Psoas muscle (tissue), 8 donors: ENCODE measurements at places on chromosomes 7 and 10. TPM values are rescaled to one million over a fixed set of nuclear protein-coding genes. Genes with fewer than 3 reads are reported as not detected.

The HYAL4 gene
- 3.2 TPM for total RNA-seq

The TAS2R3 gene
- total RNA-seq: 0.25 TPM

The FGFR2 gene
- 0.36 TPM for total RNA-seq

The GPR158 gene
- not detected for total RNA-seq

The NUTM2A gene
- 1.2 TPM for total RNA-seq

The FERD3L gene
- not detected for total RNA-seq

The MYOF gene
- total RNA-seq: 7.0 TPM

The IGF2BP3 gene
- 0.49 TPM for total RNA-seq

The TLX1 gene
- not detected for total RNA-seq

GRCh38 chr7:158475679-158476052 is 112.0 kb downstream of the PTPRN2 start:
- no peak overlapping the region for H3K27ac ChIP-seq
- no peaks in the 10 kb centered on the region for H3K36me3 ChIP-seq
- H3K4me3 ChIP-seq: no peak overlapping the region
- H3K27me3 ChIP-seq: peaks cover 5% of the 10 kb centered on the region

- H3K36me3 ChIP-seq: no peaks in the 10 kb centered on the region
- no peak overlapping the region for H3K27ac ChIP-seq
- H3K4me1 ChIP-seq: peaks cover 6% of the 10 kb centered on the region
- no peaks in the 10 kb centered on the region for H3K27me3 ChIP-seq
Measured at GRCh38 chr10:79335470-79336235, 11.6 kb upstream of the PPIF start.

GRCh38 chr7:33711231-33712019 is 193.9 kb upstream of the BMPER start:
- no peaks in the 10 kb centered on the region for H3K27me3 ChIP-seq

GRCh38 chr7:30181736-30182522 is 47.1 kb downstream of the MTURN start:
- H3K27me3 ChIP-seq: no peaks in the 10 kb centered on the region
- H3K4me3 ChIP-seq: no peak overlapping the region
- H3K27ac ChIP-seq: peak overlapping the region; percentile 87
- peak; percentile 76 for DNase-seq
- H3K36me3 ChIP-seq: no peaks in the 10 kb centered on the region
- peaks cover 75% of the 10 kb centered on the region for H3K4me1 ChIP-seq

- peak; percentile 39 for DNase-seq
- peak overlapping the region; percentile 90 for H3K27ac ChIP-seq
Measured at GRCh38 chr10:74177140-74177677, 26.2 kb downstream of the ADK start.

GRCh38 chr7:156049366-156049765 is 237.1 kb upstream of the SHH start:
- H3K27ac ChIP-seq: no peak overlapping the region
- no peak for DNase-seq
- no peaks in the 10 kb centered on the region for H3K36me3 ChIP-seq
- peaks cover 3% of the 10 kb centered on the region for H3K27me3 ChIP-seq
- H3K4me3 ChIP-seq: no peak overlapping the region
